ENCODE measurements at places on chromosomes 2 and 18. TPM values are rescaled to one million over a fixed set of nuclear protein-coding genes. Genes with fewer than 3 reads are reported as not detected.

DNA sequence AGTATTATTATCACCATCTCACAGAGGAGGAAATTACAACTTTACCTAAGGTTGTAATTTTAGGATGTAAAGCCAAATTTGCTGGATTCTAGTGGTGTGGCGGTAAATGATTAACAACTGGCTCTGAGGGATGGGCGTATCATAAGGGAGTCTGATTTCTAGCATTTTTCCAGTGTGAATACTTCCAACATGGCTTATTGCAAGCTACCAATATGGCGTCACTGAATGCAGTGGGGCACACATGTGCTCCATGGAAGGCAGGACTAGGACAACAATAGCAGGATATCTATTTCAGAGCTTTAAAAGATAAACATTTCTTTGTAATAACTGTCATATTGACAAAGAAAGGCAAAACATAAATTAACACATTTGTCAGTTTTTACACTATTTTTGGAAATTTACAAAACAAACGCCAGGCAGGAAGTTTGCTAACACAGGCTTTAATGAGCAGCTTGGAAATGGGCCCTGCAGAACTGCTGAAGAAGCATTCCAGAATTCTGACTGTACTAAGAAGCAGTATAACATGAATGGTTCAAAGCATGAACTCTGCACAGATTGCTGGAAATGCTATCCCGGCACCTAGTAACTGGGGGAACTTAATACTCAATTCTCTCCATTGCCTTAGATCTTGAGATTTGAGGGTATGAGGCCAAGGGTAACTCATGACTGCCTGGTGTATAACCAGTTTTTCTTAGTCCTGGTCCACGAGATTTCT lies 439.3 kb upstream of the MAP2 start:
- no peak for DNase-seq

- no peak for DNase-seq
Observed at GRCh38 chr2:151918308-151918707, 90.1 kb upstream of the ARL5A start.

DNA sequence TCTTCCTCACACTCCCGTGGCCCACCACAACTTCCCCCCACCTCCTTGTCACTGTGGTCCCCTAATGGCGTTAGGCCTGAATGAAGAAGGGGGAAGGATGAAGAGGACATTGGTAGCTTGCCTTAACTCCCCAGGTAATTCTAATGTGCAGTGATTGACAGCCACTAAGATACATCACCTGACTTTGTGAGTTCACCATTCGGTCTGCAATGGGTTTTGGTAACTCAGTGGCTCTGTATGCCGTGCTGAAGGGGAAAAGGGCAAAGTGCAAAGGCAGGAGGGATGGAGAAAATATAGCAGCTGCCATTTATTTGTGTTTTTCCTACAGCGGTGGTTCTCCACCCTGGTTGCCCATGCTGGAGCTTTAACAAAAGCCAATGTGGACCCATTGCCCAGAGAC lies 42.2 kb downstream of the ABCG8 start:
- no peak for DNase-seq

INPP1 gene
- 0.50 TPM for total RNA-seq

DNA sequence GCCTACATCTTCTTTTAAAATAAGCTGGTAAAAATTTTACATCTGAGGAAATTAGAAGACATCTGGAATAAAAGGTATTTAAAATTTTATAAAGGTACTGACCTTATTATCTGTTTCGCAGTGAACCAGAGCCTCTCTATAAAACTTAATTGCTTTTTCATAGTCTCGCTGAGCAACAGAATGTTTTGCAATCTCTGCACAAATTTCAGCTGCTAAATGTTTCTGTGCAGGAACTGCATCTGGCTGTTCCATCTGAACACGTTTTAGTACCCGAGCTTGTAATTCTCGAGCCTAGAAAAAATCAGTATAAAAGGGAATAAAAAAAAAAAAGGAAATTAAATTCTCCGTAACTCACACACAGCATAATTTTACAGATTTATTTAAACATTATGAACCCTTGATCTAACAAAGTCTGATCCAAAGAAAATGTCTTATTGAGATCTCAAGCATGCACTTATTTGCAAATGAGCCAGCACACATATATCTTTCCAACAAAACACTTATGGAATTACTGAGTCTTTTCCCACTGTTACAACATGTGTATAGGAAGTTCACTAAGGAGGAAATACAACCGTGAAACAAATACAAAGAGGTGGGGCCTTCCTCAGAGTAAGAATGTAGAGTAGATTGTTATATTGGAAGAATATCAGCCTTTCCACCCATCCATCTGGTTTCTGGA lies 51.8 kb downstream of the TTC21B start:
- no peak for DNase-seq

DNA sequence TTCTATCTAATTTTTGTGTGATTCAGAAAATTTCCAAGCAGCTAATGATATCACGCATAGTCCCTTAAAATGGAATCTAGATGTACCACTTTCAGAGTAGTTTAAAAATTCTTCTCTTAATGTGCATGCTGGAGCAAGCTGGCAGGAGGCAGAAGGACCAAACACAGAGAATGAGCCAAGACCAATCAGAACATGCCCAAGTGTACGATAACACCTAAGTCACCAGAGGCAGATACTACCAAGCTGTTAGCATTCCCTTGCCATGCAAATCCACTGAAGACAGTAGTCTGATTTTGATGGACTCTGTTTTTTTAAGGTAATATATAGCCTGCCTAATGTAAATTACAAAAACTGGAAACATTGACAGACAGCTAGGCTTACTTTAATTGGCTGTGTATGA lies 109.3 kb downstream of the DNAH7 start:
- DNase-seq: no peak

CERKL gene
- 0.25 TPM for total RNA-seq

DNA sequence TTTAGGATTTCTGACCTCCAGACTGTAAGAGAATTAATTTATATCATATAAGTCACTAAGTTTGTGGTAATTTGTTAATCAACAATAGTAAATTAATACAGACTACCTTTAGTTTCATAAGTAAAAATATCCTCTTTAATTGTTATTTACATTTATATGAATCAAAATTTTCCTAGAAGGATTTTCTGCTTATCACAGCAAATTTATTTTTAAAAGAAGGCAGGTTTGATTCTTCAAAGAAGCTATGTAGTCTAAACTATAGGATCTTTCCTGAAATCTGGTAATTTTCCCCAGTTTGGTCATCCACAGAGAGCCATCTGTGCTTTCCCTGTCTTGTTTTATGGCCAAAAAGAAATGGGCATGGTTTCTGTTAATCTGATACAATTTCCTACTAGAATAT lies 13.1 kb upstream of the VRK2 start:
- no peak for DNase-seq

- DNase-seq: no peak
Observed at GRCh38 chr2:85865539-85866164, 23.1 kb downstream of the ST3GAL5 start.

DNA sequence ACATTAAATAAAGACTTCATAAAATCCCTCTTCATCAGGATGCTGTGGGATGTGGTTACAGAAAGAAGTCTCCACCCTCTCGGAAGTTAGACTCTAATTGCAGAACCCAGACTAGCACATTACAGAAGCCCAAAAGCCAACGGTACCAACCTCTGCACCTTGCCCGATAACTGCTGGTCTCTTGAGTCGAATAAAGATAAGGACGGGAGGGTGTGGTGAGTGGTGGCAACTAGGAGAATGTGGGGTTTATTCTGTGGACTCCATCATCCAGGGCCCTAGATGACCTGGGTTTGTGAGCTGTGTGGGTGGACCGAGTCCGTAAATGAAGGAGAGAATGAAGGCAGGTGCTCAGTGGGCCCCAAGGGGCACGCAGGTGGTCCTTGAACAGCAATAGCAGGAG lies 462.8 kb upstream of the ID2 start:
- no peak for DNase-seq

DNA sequence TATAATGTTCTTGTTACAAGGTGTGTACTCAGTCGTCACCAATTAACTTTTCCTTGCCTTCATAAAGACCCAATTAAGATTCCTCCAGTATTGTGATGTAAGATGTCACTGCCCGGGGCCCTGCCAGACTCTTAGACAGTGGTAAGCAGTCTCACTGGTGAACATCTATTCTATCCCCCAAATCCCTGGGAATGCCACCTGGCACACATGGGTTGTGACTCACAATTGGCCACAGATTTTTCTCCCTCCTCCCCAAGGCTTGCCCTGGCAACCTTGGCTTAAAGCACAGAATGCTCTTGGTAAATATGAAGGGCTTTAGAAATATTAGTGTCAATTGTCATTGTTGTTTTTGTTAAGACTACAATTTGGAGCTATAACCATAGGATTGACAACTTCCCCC lies 287.9 kb downstream of the ETAA1 start:
- no peak for DNase-seq

GRCh38 chr2:25903216-25903776 lies 25.0 kb upstream of the ASXL2 start:
- no peak for DNase-seq

CREB1 gene
- 118 TPM for total RNA-seq

DNA sequence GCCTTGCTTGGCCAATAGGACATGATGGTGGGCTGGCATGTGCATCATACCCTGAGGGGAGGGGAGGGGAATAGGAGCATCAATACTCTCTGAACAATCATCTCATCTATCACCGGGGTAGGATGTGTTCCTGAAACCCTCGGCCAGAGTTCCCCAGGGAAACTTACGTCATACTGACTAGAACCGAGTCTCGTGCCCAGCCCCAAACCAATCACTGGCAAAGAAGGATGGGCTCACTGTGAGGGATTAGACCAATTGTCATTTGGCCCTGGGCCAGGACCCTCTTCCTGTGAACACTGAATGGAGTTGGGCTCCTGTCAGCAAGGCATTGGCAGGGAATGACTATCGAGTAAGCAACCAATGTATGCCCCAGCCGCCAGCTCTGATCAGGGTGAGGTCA lies 261.5 kb downstream of the MYCN start:
- DNase-seq: no peak

- no peak for DNase-seq
Observed at GRCh38 chr2:19686439-19686838, 215.3 kb downstream of the TTC32 start.

EML6 gene
- total RNA-seq: 1.6 TPM

DNA sequence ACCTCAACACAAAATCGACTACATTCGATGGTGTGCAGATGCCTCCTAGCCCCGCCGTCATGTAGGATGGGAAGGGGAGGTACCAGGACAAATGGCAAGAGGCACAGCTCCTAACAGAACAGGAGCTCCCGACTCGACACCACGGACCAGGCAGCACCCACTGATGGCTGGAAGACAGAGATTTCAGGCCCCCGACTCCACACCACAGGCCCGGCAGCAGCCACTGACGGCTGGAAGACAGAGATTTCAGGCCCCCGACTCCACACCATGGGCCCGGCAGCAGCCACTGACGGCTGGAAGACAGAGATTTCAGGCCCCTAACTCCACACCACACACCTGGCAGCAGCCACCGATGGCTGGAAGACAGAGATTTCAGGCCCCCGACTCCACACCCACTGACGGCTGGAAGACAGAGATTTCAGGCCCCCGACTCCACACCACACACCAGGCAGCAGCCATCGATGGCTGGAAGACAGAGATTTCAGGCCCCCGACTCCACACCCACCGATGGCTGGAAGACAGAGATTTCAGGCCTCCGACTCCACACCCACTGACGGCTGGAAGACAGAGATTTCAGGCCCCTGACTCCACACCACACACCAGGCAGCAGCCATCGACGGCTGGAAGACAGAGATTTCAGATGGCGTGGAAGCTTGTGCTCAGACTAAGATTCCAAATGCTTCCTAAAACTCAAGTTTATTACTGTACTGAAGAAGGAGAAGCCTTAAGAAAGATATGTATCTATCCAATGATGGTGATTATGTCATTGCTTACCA lies 135.5 kb downstream of the EIPR1 start:
- no peak for DNase-seq

DNA sequence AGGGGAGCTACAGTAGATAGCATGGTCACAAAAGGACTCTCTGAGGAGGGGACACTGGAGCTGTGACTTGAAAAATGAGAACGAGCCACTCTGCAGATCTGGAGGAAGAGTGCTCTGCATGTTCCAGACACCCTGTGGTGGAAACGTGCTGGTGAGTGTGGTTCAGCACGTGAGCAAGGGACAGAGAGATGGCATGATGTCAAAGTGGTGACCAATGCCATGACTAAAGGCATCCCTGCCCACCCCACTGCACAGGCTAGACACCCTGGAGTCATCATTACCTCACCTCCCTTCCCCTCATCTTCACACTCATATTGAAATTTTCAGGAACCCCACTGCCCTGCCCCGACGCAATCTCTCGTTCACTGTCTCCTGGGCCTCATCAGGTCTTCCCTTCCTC lies 56.5 kb downstream of the SLC4A5 start:
- DNase-seq: no peak

DNA sequence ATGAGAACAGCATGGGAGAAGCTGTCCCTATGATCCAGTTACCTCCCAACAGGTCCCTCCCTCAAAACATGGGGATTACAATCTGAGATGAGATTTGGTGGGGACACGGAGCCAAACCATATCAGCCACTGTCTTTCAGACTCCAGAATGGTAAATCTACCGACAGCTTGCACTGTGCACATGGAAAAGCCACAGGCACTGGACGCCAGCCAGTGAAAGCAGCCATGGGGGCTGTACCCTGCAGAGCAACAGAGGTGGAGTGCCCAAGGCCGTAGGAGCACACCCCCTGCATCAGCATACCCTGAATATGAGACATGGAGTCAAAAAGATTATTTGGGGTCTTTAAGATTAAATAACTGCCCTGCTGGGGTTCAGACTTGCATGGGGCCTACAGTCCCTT lies 218.4 kb downstream of the PDE1A start:
- no peak for DNase-seq

GRCh38 chr2:37366773-37367172 lies 22.3 kb downstream of the QPCT start:
- DNase-seq: no peak

DNA sequence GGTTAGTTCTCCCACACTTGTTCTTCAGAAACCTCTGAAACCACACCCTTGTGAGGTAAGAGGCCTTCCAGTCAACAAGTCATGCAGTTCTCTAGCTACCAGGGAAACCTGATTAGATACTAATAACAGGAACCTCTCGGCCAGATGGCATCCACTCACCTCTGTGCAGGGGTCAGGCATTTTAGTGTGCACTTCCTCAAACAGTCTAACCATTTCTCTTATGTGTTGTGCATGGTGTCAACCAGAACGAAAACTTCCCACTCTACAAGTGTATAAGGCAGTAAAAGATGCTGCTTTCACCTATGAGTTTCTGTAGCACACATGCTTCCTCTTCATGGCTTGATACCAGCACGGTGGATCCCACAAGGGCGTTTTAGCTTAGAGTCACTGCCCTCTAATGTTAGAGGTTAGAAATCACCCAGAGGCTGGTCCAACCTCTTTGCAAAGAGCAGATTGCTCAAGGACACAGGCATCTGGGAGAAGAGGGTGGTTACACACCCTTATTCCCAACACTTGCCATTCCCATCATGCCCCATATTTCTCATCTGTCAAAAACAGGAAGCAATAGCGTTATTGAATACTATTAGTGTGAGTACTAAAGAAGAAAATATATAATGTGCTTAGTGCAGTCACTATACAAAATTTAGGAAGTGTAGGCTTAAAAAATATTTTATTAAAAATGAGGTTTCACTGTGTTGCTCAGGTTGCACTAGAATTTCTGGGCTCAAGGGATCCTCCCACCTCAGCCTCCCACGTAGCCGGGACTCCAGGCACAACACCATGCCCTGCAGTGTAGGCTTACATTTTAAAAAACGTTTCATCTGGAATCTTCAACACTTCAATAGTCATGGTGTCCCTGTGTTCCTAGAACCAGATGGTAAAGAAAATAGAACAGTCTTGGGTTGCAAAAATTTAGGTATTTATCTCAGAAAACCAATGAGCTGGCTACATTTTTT lies 34.5 kb upstream of the RAB31 start:
- DNase-seq: peak; percentile 44

FBXO15 gene
- total RNA-seq: 2.8 TPM
